Ureter (tissue), 1 donor: ENCODE measurements at places on chromosomes 6 and 20. TPM values are rescaled to one million over a fixed set of nuclear protein-coding genes. Genes with fewer than 3 reads are reported as not detected.

DNA sequence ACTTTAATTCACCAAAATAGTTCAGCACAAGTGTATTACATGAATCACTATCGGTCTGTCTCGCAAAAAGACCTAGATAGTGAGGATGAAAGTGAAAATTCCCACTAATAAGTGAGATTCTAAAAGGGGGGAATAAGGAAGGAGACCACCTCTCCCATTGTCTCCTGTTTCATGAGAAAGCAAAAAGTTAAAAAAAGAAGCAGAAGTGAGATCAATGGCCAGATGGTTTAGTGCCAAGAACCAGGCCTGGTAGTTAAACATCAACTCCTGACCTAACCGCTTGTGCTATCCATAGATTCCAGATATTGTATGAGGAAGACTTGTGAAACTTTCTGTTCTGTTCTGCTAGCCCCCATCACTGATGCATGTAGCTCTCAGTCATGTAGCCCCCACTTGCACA lies 293.0 kb downstream of the RNGTT start:
- no peak for DNase-seq

UBD gene
- total RNA-seq, result 8.8 TPM

FAM209B gene
- total RNA-seq, result not detected

- DNase-seq, result no peak
Measured at GRCh38 chr20:38261054-38261390, 487 bp upstream of the KIAA1755 start.

CPNE5 gene
- 3.6 TPM for total RNA-seq

WFDC12 gene
- total RNA-seq, result not detected

RFX6 gene
- total RNA-seq, result not detected

DNA sequence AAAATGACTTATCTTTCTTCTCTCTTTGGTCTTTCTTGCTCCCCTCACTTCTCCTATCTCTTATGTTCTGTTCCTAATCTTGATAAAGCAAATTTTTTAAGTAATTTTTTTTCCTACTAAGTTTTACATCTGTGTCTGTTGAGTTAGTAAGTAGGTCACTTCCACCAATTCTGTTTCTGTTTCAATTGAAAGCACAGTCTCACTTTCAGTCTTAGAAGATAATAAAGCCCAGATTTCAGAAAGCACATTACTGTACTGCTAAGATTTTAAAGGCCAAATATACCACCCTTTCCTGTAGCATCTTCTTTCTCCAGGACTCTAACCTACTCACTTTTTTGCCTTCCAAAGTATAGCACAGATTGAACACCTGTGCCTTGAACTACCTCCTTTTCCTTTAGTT lies 866.1 kb upstream of the ADGRB3 start:
- no peak for DNase-seq
